Activated naive CD4-positive, alpha-beta T cell treated with anti-CD3 and anti-CD28 coated beads for 36 hours (primary cell): ENCODE measurements at places on chromosomes 12 and 14. TPM values are rescaled to one million over a fixed set of nuclear protein-coding genes. Genes with fewer than 3 reads are reported as not detected.

Gene TCL1B
- not detected for total RNA-seq

Gene ADAM20
- 0.43 TPM for total RNA-seq

Gene AQP2
- not detected for total RNA-seq

Gene PRB2
- total RNA-seq: not detected

Gene ZNF891
- total RNA-seq: 1.1 TPM

Gene GPRC5A
- 0.64 TPM for total RNA-seq

Gene AMHR2
- total RNA-seq: not detected

Gene MYH6
- not detected for total RNA-seq

Gene MANSC4
- total RNA-seq: not detected

Gene BIN2
- 33.8 TPM for total RNA-seq

Gene PZP
- not detected for total RNA-seq

Gene CBLN3
- 7.7 TPM for total RNA-seq

Gene CACNA1C
- 0.02 TPM for total RNA-seq

Gene TMEM30B
- 3.0 TPM for total RNA-seq

Gene PRH2
- not detected for total RNA-seq

Gene APOF
- total RNA-seq: not detected

Gene CCDC38
- total RNA-seq: not detected

Gene HNF1A
- total RNA-seq: not detected

Gene SLC5A8
- total RNA-seq: not detected

Gene DNAH10
- total RNA-seq: 0.05 TPM

Gene KRT8
- total RNA-seq: 0.40 TPM

Gene GPD1
- total RNA-seq: 0.47 TPM

Gene HSPB8
- not detected for total RNA-seq

Gene FAM234B
- 7.4 TPM for total RNA-seq

Gene SCN8A
- 0.50 TPM for total RNA-seq

Gene SERPINA9
- not detected for total RNA-seq

Gene PHETA1
- total RNA-seq: 0.35 TPM

Gene GAS2L3
- total RNA-seq: 5.5 TPM

Gene NR4A1
- total RNA-seq: 64.8 TPM

Gene RPL10L
- total RNA-seq: not detected

Gene CDCA4
- 59.6 TPM for total RNA-seq

Gene A2ML1
- total RNA-seq: not detected

Gene CPNE6
- not detected for total RNA-seq

Gene RAB2B
- 21.4 TPM for total RNA-seq

Gene KLRK1
- total RNA-seq: 0.50 TPM

Gene OLR1
- total RNA-seq: not detected
